Sciatic nerve (tissue), 2 donors: ENCODE measurements at places on chromosomes 4 and X. TPM values are rescaled to one million over a fixed set of nuclear protein-coding genes. Genes with fewer than 3 reads are reported as not detected.

SPIN2B gene
- total RNA-seq: 16.4 TPM

MAGEB10 gene
- total RNA-seq: not detected

MID2 gene
- 26.7 TPM for total RNA-seq

HTATSF1 gene
- total RNA-seq: 35.2 TPM

ADH1C gene
- 75.2 TPM for total RNA-seq

PPEF1 gene
- total RNA-seq: not detected

GPR143 gene
- not detected for total RNA-seq

SYNPO2 gene
- total RNA-seq: 113 TPM

MMRN1 gene
- 8.5 TPM for total RNA-seq

RAB40AL gene
- total RNA-seq: 1.6 TPM
